ENCODE measurements at places on chromosomes 1 and 21. TPM values are rescaled to one million over a fixed set of nuclear protein-coding genes. Genes with fewer than 3 reads are reported as not detected.

Gene AKNAD1
- not detected for total RNA-seq

Gene SLC26A9
- not detected for total RNA-seq

Gene SRGAP2B
- total RNA-seq = 14.4 TPM

Gene LCE1E
- total RNA-seq = not detected

Gene CLSTN1
- 29.3 TPM for total RNA-seq

Gene PEX11B
- total RNA-seq = 25.8 TPM

Gene CACNA1S
- total RNA-seq = not detected

Gene S100A7A
- not detected for total RNA-seq

Gene RSPO1
- not detected for total RNA-seq

Gene CLCNKA
- total RNA-seq = not detected

Gene SERPINC1
- total RNA-seq = not detected

GRCh38 chr1:206037581-206037980 lies 13.9 kb upstream of the CTSE start:
- no peak for DNase-seq

DNA sequence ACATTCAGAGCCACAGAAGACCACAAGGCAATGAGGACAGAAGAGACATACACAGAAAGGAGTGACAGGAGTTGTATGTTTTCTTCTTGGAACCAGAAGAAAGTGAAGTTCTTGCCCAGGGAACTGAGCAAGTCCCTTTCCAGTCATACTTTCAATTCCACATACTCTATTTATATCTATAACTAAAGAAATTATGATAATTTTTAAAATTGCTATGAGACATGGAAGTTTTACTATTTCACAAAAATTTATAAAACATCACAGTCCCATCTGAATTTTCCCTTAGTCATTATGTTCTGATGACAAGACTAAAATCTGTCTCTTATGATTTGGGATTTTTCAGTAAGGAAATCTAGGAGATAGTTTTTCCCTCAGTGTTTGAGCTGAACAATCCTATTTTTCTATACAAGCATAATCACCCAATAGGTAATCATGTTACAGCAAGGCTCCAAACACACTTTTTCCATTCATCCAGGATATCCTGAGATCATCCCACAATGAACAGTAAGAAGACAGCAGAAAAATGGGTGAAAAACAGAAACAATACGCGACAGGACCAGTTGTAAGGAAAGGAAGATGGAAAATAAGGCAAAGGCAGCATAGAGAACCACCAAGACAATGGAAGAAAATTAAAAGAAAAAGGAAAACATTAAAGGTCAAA lies 154.6 kb downstream of the VAV3 start:
- no peak for DNase-seq

DNA sequence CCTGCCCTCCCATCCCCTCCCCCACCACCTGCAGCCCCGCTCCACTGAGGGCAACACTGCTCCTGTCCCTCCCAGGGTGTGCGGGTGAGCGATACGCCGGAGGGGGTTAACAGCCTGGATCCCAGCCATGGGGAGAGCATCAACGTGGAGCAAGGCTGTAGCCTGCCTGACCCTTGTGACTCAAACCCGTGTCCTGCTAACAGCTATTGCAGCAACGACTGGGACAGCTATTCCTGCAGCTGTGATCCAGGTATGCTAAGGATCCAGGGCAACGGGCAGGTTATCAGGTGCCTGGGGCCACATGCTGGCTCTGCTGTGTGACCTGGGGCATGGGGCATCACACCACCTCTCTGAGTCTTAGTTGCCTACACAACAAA lies 15.0 kb downstream of the CELSR2 start:
- no peak for DNase-seq

- peak; percentile 38 for DNase-seq
Measured at GRCh38 chr1:37255136-37255795, 219.1 kb upstream of the ZC3H12A start.

- no peak for DNase-seq
Measured at GRCh38 chr1:198185146-198185545, 28.3 kb downstream of the NEK7 start.

- DNase-seq = no peak
Measured at GRCh38 chr1:42788021-42788420, 3.2 kb downstream of the TMEM269 start.

DNA sequence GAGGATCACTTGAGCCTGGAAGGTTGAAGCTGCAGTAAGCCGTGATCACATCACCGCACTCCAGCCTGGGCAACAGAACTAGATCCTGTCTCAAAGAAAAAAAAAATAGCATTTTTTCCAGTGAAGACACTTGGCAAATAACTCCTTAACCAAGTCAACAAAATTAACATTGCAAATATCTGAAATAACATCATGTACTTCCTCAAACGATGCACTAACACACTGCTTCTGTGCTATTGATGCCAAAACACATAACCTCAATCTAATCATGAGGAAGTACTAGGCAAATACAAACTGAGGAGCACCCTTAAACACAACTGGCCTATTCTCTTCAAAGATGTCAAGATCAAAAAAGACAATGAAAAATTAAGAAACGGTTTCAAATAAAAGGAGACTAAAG lies 32.3 kb downstream of the PABPC4 start:
- DNase-seq = no peak

- DNase-seq = no peak
Measured at GRCh38 chr21:28971171-28971570, 21.5 kb downstream of the LTN1 start.

- peak; percentile 34 for DNase-seq
Measured at GRCh38 chr21:34243562-34243961, 120.2 kb upstream of the KCNE2 start.

- peak; percentile 21 for DNase-seq
Measured at GRCh38 chr1:115183158-115183557, 93.9 kb upstream of the TSPAN2 start.

GRCh38 chr1:167504467-167504827 lies 13.9 kb downstream of the CD247 start:
- no peak for DNase-seq

- no peak for DNase-seq
Measured at GRCh38 chr21:44535963-44536362, 4.0 kb downstream of the KRTAP10-1 start.

DNA sequence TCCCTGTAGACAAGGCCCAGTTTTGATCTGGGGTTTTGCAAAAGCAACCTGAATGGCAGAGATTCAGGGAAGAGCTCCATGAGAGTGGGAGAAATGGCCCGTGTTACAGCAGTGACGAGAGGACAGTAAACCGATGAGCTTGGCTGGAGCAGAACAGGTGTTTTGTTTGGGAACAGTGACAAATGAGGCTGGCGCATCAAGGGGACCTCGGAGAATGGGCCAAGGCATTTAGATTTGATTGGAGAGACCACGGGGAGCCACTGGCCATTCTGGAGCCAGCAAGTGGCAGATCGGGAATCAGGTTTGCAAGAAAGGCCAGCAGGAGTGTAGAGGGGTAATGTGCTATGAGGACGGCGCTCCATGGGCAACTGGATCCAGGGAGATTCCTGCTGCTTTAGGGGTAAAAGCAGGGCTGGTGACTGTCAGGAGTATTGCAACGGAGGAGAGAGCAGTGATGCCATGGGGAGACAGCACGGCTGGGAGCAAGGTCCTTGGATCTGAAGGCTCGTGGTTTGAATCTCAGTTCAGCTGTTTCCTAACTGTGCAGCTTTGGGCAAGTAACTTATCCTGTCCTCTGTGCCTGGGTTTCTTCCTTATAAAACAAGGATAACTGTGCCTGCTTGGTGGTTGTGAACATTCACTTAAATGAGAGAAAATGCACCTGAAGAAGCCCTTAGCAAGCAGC lies 9.9 kb upstream of the KLHDC7A start:
- no peak for DNase-seq

- DNase-seq = no peak
Measured at GRCh38 chr1:200355801-200356200, 54.0 kb downstream of the ZNF281 start.

GRCh38 chr1:1136547-1137230 lies 20.8 kb upstream of the C1orf159 start:
- no peak for DNase-seq

DNA sequence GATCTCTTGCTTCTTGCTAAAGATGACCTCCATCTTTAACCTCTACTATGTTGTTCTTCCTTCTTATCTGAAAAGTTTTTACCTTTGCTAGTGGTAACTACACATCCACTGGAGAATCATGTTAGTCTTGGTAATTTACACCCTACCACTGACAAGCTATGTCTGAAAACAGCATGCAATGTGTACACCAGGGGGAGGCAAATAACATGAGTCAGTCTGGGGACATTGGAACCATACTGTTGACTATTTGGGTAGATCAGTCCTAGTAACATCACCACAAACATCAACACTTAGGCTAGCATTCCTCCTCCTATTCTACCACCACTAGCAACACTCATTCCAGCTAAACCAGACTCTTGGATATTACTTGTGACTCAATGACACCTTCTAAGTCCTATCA lies 549.0 kb downstream of the KCNT2 start:
- no peak for DNase-seq
